ENCODE measurements at places on chromosomes 7 and 10.

GRCh38 chr10:120586471-120586872 is 129.4 kb downstream of the PLPP4 start:
- no peak for DNase-seq

DNA sequence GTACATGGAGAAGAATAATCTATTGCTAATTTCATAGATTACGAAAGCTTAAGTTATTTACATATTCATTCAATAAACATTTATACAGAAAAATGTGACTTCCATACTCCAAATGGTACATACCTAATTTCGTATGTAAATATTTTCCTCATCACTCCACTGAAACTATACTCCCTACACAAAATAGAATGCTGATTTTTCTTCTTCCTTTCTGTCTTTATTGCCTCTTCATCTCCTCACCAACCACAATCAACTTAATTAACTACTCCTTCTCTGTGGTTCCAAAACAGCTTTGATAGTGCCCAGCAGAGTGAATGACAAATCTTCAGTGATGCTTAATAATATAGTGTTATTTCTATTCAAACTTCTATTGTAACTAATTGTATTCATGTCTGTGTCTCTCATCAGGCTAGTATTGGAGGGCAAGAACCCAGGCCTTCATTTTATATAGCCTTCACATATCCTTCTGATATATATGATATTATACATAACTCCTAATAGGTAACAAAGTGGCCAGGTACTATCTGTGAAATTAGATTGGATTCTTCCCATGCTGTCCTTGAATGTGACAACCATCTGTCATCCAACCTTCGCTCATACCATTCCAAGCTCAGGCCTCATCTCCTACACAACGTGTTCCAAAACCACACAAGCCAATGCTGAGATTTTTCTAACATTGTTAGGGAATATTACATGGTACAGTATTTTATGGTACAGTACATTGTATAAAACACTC is 5.3 kb downstream of the ITGB1 start:
- no peak for DNase-seq

- no peak for DNase-seq
Observed at GRCh38 chr7:117538053-117538452, 58.2 kb downstream of the CFTR start.

GRCh38 chr10:28594406-28594805 is 61.5 kb downstream of the WAC start:
- DNase-seq, result no peak

DNA sequence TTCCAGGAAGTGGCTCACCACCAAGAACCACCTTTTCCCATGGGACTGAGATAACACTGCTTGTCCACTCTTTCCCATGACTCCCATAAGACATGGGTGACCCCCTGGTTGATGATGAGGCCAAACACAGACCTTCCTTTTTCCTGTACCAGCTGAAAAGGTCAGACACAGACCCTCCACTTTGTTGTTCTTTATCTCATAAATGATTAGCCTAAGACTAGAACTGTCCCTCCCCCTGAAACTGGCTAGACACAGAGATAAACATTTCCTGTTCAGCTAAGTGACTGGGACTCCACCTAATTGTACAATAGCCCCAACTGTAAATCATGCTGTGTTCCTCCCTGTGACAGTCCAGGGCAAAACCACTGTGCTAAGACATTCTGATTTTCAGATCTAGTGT is 8.2 kb upstream of the NRG3 start:
- no peak for DNase-seq

- DNase-seq, result no peak
Observed at GRCh38 chr10:58104351-58104751, 163.3 kb downstream of the IPMK start.

DNA sequence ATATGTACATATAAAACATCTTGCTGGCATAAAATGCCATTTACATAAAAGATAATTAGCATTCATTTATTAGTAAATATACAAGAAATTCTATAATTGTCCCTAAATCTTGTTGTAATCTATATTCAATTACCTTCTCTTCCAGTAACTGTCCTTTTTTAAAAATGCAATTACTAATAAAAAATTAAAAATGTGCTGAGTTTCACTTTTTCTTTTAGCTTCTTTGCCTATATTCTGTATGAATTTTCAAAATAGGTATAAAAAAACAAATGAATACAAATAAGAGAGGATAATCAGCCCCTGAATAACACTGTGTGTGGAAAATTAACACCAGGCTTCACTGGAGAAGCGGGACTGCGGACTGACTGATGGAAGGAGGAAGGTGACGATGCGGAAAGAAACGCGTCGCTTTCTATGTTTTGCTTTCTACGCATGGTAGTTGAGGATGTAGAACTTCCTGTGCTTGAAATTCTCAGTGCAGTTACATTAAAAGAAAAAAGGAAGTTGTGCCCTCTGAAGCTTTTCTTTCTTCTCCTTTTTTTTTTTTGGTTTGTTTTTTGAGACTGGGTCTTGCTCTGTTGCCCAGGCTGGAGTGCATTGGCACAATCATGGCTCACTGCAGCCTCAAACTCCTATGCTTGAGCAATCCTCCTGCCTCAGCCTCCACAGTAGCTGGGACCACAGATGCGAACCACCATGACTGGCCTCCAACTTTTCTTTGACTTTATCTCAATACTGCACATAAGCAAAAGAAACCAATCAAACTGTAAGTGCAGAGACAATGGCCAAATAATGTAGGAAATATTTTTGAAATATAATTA is 7.4 kb upstream of the ZMYND11 start:
- no peak for DNase-seq

GRCh38 chr7:95501261-95501832 is 15.6 kb downstream of the ASB4 start:
- no peak for DNase-seq

GRCh38 chr10:114408968-114409444 is 4.7 kb upstream of the AFAP1L2 start:
- DNase-seq, result no peak

DNA sequence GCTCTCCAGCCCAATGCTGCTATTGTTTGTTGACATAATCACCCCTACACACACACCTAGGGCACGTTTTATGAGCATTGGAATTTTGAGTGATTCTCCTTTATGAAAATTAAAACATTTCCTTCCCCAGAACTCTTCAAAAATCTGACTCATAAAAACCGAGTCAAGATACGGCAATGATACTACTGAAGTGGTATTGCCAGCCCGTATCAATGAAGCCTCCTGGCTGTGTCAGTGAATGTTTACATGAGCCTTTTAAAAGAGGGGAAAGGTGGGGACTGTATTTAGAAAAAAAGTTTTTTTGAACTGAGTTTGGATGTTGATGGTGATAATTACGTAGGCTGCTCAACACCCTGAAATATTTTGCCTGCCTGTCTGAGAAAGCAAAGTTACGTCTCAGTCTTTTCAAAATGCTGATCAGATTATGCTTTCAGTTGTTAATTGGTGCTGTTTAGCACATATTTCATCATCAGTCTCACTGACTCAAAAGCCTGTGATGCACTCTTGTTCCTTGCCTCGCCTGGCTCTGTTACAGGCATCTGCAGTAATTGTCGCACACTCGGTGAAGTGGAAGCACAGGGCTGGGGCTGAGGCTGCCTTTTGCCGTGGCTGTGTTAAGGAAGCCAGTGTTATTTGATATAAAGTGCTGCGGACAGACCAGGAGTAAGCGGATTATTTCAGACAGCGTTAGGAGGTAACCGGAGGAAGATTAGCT is 157.4 kb upstream of the TCF7L2 start:
- no peak for DNase-seq

DNA sequence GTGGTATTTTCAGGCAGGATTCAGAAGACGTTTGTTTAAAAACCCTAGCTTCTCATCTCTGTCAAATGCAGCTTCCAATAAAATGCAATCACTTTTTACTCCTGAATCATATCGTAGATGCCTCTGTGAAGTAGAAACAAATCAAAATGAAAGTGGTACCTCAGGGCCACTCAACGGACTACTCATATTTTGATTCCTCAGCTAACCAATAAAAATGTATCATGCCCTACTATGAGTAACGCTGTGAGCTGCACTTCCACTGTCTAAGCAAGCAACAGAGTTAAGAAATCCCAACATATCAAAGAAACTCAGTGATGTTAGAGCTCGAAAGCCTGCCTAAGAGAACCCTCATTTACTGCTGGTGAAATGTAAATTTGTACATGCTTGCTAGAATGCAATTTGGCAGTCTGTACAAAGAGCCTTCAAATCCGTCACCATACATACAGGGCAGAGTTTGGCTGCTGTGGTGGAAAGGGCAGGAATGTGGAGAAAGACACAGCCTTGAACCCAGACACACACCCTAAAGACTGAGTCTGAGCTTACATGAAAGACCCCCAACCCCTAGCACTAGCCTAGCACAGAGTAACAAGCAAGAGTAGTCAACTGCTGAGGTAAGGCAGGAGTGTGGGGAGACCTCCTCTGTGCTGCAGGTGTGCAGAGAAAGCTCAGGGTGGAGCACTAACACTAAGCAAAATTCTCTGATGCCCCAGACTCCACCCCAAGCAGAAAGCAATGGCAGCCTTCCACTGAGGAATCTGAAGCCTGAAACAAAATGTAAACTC is 151.5 kb downstream of the ANK3 start:
- DNase-seq, result no peak

DNA sequence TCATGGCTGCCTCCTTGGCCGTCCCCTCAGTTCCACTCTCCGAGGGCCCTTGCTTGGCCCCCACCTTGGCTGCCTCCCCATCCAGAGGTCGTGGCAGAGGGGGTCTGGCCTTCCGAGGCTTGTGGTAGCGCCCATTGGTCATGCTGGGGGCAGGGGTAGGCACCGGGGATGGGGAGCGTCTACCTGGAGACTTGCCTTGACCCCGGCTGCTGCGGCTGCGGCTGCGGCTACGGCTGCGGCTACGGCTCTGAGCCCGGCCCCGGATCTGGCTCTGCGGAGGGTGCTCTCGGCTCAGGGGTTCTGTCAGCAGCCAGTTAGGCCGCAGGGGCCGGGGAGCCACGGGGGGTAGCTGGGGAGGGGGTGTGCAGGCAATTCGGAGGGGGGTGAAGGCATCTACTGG is 10.7 kb downstream of the LZTS2 start:
- DNase-seq, result no peak

DNA sequence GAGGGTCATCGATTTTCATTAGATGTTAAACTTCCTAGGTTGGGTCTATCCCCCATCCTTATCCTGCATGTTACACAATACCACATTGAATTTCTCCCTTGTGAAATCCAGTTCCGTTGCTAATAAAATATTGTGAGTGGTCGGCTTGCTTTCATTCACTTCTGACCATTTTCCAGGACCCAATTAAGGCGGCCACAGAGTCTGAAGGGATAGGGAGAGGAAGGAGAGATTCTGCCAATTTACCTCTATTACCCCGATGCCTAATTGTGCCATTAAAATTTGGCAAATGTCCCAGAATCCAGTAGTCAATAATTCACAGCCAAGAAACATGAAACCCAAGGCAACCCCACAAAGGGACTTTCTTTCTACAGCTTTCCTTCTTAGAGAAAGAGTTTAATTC is 129.9 kb downstream of the IPMK start:
- no peak for DNase-seq

Measured in stimulated activated CD4-positive, alpha-beta T cell treated with anti-CD3 and anti-CD28 coated beads, Interleukin-1b, Interleukin-23, amount 100 ng/mL, for 4 hours (primary cell).